T-helper 1 cell (primary cell): ENCODE measurements at places on chromosomes 16 and 17.

- no peak for DNase-seq
These were observed 25.3 kb downstream of the MARCHF10 start for GRCh38 chr17:62782730-62783270.

GRCh38 chr17:45384047-45384788 is 48.5 kb downstream of the ARHGAP27 start:
- DNase-seq = no peak

DNA sequence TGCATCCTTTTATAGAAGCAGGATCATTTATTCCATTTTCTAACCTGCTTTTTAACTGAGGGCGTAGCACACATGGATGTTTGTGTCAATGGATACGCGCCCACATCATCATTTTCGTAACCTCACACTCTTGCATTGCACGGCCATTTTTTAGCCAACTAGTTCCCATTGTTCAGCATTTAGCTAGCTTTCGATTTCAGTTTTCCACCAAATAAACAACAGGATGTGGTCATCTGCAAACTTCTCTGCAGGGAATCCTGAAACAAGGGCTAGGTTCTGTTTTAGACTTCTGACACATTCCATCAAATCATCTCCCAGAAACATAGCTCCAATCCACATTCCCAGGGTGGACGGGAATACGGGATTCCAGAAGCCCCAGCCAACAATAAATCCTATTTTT is 6.4 kb downstream of the CYB561 start:
- DNase-seq = no peak

GRCh38 chr17:80428363-80428762 is 13.4 kb downstream of the ENDOV start:
- DNase-seq = no peak

DNA sequence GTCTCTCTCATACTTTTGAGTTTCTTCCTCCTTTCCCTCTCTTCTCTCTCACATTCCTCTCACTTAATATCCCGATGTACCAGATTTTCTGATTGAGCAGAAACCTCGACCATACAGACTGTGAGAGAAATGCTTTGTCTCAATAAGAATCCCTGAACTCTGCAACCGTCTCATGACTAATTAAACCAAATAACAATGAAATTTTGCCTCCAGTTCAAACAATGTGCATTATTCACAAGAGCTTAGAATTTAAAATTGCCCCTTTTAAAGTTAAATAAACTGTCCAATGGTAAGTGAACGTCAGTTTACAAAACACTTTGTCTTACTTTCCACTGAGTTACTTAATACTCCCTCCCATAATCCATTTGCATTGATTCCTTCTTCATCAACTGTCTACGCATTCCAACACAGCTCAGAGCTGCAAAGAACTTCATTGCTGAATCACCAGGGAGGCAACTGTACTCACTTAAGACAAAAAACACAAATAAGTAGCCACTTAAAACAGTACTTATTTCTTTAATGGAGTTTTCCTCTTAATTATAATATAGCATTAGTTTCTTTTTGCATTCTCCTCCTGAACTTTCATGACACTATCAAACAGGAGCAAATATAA is 4.9 kb downstream of the CDH11 start:
- DNase-seq = no peak

DNA sequence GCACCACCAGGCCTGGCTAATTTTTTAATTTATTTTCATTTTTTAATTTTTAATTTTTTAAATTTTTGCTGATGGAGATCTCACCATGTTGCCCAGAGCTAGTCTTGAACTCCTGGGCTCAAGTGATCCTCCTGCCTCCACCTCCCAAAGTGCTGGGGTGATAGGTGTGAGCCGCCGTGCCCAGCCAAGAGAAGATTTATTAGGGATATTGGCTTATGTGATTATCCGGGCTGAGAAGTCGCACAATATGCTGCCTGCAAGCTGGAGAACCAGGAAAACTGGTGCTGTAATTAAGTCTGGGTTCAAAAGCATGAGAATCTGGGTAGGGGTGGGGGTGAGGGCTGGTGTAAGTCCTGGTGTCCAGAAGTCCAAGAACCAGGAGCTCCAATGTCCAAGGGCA is 2.5 kb upstream of the C16orf90 start:
- no peak for DNase-seq

GRCh38 chr17:8894673-8895578 is 27.5 kb upstream of the PIK3R6 start:
- no peak for DNase-seq

DNA sequence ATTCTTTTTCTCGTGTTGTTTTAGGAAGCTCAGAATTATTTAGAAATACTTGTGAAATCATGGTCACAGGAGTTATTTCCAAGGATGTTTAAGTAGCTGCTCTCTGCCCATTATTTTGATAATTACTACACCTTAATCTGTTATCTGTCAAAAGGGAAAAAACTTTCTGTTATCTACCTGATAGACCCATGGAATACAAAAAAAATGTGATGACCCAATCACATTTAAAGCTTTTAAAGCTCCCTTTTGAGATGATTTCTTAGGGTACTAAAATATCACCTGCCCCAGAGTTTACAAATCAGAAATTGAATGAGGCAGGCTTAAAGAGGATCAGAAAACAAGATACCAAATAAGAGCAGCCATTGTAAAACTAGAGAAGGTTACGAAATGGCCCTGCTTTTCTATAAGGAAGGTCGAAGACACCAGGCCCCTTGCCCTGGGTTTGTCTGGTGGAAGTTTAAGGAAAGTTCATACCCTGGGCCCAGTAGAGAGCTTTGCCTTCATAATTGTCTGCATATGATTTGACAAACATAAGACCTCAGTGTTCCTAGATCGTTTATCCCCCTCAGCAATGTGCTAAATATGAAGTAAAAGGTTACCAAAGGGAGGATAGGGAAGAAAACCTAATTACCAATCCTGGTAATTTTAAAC is 149.9 kb upstream of the TBX2 start:
- DNase-seq = no peak

DNA sequence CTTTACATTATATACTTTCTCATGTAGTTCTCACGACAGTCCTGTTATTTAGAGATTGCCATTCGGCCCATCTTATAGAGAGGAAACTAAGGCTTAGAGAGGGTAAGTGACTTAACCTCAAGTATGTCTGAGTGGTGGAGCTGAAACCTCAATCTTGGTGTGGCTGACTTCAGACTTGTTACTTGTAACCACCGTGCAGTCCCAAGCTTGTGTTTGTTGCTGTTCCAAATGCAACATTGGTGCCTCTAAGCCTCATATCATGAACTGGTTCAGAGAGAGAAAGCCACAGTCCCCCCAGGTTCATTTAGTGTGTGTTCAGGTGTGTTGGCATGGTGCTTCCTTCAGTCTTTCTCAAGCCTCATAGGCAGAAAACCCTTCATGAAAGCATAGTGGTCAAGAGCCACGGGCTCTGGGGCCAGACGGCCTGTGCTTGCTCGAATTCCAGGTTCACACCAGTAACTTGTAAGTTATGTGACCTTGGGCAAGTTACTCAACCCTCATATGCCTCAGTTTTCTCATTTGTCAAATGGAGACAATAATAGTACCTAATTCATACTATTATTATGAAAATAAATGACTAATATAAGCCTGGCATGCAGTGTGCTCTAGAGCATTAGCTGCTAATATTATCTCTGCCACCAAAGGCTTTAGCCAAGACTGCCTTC is 39.9 kb downstream of the CDH1 start:
- no peak for DNase-seq

- DNase-seq = no peak
These were observed 7.9 kb downstream of the P2RX5 start for GRCh38 chr17:3688027-3688553.

GRCh38 chr17:53629188-53629587 is 193.5 kb upstream of the KIF2B start:
- DNase-seq = no peak

GRCh38 chr17:73390221-73390620 is 78.4 kb upstream of the CDC42EP4 start:
- DNase-seq = no peak

DNA sequence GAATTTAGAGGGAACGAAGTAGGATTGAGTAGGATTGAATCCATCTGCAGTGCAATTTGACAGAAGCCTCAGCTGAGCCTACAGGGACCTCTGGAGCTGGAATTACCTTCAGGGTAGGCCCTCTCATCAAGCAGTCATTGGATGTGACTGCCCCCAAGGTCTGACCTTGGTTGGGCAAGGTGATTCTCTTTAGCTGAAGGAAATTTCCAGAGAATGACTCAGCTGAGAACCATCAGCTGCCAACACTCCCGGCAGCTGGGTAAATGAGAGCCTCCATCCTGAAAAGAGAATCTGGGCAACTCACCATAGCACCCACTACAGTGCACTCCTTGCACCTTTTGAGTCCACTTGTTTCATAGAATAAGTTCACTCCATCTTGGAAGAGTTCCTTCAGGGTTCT is 113.5 kb upstream of the MED13 start:
- no peak for DNase-seq

DNA sequence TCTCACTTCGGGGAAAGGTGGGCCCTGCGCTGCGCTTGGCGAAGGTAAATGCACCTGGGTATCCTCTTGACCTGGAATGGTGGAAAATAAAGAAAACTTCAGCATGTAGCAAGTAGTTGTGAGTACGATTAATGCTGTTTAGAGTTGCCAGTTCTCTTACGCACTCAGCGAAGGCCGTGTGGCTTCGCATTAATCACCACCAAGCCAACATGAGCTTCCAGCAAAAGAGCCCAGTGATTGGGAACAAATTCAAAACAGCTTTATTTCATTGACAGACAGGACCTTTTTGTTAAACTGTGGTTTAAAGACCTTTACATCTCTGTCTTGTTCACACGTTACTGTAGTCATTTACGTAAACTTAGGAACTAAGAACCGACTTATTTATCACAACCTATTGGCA is 531.4 kb downstream of the MAF start:
- no peak for DNase-seq

- no peak for DNase-seq
These were observed 574.6 kb upstream of the HSBP1 start for GRCh38 chr16:83233153-83233552.

DNA sequence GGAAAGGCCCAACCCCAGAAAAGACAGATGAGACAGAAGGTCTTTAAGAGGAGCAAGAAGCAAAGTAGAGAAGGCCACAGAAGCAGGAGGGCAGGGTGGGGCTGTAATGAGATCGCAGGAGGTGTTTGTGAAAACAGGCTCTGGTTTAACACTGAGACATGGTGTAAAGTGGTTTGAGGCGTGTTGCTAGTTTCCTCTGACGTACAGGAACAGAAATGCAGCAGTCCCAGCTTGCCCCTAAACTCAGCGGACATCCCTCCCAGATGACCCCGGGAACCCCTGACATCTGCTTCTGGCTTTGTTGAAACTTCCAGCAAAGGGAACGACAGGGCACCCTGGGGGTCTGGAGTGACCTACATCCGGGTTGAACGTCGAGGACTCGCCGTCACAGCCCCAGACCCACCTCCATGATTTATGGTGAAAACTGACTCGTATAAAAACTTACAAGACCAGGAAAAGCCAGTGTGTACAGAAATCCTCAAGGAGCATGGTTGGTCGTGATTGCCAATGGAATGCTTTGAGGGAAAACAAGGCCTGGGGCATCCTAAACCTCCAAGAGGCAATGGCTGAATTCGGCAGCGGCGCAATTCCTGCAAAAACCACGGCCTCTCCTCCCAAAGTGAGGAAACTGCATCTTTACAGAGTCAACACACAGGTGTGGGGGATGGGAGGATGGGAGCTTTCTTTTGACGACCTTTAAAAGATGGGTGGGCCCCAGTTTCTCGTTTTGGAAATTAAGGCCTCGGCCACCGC is 25.8 kb downstream of the LITAF start:
- DNase-seq = peak; percentile 63

GRCh38 chr17:50831471-50831928 is 3.9 kb upstream of the WFIKKN2 start:
- DNase-seq = no peak

DNA sequence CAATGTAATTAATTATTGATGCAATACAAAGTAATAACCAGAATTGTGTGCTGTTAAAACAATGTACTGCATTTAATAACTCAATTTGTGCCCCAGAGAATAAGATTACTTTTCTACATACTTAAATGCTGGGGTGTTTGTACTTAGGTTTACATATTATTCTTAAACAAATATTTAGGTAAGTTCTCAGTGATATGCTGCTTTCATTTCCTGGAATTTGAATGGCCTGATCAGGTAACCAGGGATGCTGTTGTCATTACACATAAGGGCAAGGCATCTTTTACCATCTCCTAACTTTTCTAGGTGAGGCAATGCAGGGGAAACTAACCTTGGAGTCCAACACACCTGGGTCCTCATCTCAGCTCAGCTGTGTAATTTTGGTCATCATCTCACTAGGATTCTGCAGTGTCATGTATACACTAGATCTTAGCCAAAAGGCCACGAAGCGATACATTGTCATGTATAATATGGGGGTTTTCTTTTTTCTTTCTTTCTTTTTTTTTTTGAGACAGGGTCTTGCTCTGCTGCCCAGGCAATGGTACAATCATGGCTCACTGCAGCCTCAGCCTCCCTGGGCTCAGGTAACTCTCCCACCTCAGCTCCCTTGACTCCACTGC is 45.2 kb downstream of the MYO1D start:
- no peak for DNase-seq

DNA sequence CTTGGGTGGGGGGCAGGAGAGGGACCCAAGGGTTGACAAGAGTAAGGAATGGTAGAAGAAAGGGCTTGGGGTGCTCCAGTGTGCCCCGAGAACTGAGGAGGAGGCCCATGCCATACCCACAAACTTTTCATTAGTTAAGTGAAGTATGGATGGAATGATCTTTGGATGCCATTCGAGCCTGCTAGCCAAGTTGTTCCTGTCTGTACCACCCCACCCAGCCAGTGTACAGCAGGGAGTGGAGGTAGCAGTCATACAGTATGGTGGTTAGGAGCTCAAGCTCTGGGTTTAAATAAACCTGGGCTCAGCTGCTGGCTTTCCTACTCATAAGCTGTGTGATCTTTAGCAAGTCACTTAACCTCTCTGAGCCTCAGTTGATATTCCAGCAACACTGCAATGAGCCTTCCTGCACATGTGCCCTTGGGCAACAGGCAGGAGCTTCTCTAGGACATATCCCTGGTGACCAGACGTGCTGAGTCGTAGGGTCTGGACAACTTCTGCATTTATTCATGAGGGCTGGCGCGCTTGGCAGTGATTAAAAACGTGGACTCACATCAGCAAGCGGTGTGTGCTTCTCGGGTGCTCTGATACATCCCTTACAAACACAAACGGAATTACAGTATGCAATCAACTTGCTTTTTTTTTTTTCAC is 22.9 kb downstream of the ITPRIPL2 start:
- DNase-seq = no peak

- no peak for DNase-seq
These were observed 75.9 kb upstream of the WSB1 start for GRCh38 chr17:27218041-27218440.

GRCh38 chr16:50830698-50831097 is 88.8 kb downstream of the CYLD start:
- DNase-seq = no peak

DNA sequence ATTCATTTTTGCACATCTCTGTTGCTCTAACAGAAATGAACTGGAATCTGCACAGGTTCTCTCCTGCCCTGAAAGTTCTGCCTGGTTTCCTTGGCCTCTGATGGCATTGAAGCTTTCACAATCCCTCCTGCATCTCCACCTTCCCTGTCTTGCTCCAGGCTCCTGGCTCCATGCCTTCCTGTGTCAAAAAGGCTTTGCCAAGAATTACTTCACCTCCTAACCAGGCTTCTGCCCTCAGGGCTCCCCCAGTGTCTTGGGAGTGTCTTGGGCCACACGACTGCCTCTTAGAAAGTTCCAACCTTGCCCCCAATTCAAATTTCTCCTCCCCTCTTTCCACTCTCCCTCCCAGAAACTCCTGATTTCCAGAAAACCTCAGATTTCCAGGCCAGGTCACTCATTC is 37.0 kb upstream of the DNAH9 start:
- DNase-seq = no peak

- DNase-seq = no peak
These were observed 274.5 kb downstream of the MRTFB start for GRCh38 chr16:14345512-14346115.

- DNase-seq = peak; percentile 54
These were observed 1.3 kb downstream of the ARL5C start for GRCh38 chr17:39164675-39165143.
